HEK293T (cell line): ENCODE measurements at places on chromosomes 13 and 19.
A peak's percentile ranks its signal among the peaks of the same experiment; 100 is the strongest.

GRCh38 chr13:76148926-76149325 lies 512.8 kb downstream of the LMO7 start:
- no peak for DNase-seq

DNA sequence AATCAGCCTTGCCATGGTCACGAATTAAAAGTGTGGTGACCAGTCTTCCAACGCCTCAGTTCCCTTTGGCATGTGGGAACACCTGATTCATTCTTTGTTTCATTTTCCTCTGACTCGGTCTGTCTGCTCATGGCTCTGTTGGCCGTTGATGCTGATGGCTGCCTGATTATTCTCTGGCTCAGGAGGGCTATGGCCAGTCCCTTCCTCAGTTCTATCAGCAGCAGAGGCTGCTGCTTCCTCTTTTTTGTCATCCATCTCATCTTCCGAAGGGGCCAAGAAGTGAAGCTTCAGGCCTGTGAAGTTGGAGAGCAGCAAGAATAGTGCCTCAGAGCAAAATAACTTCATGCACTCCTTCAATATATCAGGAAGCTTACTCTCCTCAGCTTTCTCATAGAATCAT lies 9.5 kb upstream of the MLNR start:
- DNase-seq = no peak

- peak; percentile 50 for DNase-seq
These were observed 179.1 kb downstream of the RBM26 start for GRCh38 chr13:79226938-79227337.

- no peak for DNase-seq
These were observed 1198.7 kb upstream of the ATXN8OS start for GRCh38 chr13:68908879-68909278.

DNA sequence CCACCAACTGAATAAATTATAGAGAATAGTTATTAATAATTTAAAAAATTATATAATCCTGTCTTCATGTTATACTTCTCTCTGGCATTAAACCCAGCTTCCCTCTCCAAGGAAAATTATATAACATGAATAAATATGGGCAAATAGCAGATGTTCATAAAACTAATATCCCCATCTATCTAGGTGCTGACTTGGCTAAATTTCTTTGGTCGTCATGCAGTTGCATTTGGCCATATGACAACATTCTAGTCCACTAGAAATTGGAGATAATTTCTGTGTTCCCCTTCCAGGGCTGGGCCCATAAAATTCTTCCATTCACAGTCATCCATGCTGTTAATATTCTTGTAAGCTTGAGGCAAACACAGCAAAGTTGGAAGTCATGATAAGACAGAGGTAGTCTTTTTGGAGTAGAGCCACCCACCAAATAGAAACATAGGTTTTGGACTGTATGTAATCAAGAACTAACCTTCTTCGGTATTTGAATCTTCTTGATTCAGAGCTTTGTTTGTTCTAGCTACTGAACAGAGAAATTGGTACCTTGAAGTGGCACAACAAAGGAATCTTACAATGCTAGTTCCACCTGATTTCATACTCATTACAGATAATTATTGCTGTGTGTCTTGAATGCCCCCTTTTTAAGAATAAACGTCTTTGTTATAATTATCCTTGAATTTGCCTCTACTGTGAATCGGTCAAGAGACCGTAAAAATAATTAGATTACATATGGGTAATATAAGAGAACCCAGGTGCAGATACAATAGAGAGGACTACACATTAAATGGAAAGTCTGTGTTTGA lies 678.5 kb upstream of the PCDH20 start:
- no peak for DNase-seq

GRCh38 chr13:110706570-110707372 lies 855 bp upstream of the CARS2 start:
- no peak for DNase-seq

DNA sequence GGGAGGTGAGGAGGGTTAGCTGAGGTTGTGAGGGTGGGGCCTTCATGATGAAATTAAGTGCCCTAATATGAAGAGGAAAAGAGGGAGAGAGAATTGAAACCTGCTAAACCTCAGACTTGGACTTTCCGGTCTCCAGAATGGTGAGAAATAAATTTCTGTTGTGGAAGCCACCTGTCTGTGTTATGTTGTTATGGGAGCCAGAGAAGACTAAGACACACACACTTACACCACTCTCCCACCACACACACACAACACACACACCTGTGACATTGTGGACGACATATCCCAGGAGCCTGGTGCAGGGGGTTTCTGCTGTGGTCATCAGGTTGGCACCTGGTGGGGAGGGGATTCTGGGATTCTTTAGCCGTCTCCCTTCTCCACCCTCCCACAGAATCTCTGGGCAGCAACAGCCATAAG lies 14.0 kb downstream of the KLK4 start:
- DNase-seq = no peak

DNA sequence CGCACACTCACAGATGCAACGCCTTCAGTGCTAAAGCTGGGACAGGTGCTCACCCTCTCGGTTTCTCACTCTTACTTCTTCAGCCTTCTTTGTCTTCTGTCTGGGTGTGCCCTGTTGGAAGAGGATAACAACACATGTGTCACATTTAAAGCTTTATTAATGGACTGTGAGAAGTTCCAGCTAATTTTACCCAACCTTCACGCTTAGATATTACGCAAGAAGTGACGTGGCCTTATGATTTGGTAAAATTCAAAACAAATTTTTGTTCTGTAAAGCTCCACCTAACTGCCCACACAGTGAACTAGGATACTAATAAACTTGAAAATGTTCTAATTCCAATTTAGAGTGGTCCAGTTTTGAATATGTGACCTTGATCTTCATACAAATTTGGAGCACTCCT lies 66.7 kb upstream of the LRCH1 start:
- no peak for DNase-seq

- DNase-seq = peak; percentile 78
These were observed 26.7 kb upstream of the NANOS3 start for GRCh38 chr19:13849991-13850909.

GRCh38 chr13:101397742-101398141 lies 18.6 kb downstream of the NALCN start:
- DNase-seq = no peak

DNA sequence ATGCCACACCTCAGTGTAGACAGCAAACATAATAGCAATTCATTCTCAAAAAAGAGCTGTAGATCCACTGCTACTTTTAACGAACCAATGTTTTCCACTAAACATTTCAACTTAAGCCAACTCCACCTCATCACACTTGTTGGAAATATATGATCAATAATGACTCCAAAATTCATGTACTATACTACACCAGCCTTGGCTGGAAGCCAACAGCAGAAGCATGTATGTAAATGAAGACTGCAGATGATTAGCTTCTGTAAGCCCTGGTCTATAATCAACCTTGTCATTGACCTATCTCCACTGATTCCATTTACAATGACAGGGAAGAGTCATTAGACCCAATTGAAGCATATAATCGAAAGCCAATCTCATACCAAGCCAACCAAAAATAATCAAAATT lies 71.7 kb downstream of the STK24 start:
- no peak for DNase-seq

DNA sequence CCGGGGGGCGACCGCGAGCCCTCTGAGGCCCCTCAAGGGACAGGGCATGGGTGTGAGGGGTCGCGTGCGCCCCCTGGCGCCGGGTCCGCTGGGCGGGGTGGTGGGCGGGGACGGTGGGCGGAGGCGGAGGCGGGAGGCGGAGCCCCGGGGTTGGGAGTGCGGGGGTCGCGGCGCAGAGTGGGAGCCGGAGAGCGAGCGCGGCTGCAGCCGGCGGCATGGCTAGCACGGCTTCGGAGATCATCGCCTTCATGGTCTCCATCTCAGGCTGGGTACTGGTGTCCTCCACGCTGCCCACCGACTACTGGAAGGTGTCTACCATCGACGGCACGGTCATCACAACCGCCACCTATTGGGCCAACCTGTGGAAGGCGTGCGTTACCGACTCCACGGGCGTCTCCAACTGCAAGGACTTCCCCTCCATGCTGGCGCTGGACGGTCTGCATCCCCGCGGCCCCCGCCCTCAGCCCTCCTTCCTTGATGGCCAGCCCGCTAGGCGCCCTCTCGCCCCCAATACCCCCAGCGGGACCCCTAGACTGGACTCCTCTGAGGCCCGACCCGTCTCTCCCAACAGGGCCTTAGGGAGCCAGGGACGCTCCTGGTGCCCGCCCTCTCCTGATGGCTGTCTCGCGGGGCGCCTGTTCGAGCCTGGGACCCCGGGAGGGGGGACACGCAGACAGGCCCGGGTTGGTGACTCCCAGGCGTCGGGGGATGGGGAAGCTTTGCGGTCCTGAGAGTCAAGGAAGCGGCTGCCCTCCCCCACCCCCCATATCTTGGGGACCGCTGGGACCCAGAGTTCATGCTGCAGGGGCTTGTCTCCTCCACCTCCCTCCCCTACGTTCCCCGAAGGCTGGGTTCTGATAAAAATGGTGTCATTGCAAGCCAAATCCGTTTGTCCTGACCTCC lies at the start of gene CLDN10:
TSS of gene CLDN10 (plus strand) at position 182 of the 903 bp plus-strand sequence. CDS start at position 216, 34 bp downstream.
- DNase-seq = no peak

DNA sequence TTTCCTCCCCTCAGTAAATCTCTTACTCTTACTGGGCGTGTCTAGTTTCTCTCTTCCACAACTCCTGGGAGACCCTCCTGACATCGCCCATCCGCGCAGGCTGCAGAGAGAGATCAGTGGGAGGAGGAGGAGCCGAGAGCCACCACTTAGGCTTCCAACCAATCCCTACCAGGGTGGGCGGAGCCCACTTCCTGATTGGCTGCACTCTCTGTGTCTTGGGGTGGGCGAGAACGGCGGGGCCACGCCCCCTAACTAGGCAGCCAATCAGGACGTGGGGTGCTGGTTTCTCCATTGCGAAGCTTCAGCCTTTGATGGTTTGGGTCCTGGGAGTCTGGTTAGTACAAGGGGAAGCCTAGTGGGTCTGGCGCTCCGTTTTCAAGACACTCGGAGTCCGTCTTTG lies at the start of gene PMIS2:
TSS of gene PMIS2 (plus strand) at position 326 of the 400 bp plus-strand sequence. CDS start 87 bp downstream, outside the sequence.
- DNase-seq = peak; percentile 48

GRCh38 chr19:47002853-47003610 lies 16.6 kb upstream of the NPAS1 start:
- no peak for DNase-seq
